ENCODE measurements at places on chromosomes 1 and 21.

- no peaks in the 10 kb centered on the region for H3K27me3 ChIP-seq
- DNase-seq: no peak
- no peaks in the 10 kb centered on the region for H3K4me1 ChIP-seq
- no peak overlapping the region for H3K4me3 ChIP-seq
- H3K36me3 ChIP-seq: no peaks in the 10 kb centered on the region
Measured at GRCh38 chr1:193111641-193112090, 6.5 kb upstream of the GLRX2 start.

- no peak overlapping the region for H3K4me3 ChIP-seq
- no peak for DNase-seq
- no peaks in the 10 kb centered on the region for H3K27me3 ChIP-seq
- H3K4me1 ChIP-seq: no peaks in the 10 kb centered on the region
Measured at GRCh38 chr1:24161270-24161669, 18.3 kb upstream of the IL22RA1 start.

- H3K36me3 ChIP-seq: peaks cover 4% of the 10 kb centered on the region
- DNase-seq: no peak
- H3K27ac ChIP-seq: no peak overlapping the region
Measured at GRCh38 chr1:109901141-109901523, 9.5 kb upstream of the CSF1 start.

GRCh38 chr1:83125456-83125855 lies 873.5 kb downstream of the TTLL7 start:
- no peaks in the 10 kb centered on the region for H3K4me1 ChIP-seq
- H3K4me3 ChIP-seq: no peak overlapping the region
- no peak overlapping the region for H3K27ac ChIP-seq
- DNase-seq: no peak
- no peaks in the 10 kb centered on the region for H3K27me3 ChIP-seq
- no peaks in the 10 kb centered on the region for H3K36me3 ChIP-seq

DNA sequence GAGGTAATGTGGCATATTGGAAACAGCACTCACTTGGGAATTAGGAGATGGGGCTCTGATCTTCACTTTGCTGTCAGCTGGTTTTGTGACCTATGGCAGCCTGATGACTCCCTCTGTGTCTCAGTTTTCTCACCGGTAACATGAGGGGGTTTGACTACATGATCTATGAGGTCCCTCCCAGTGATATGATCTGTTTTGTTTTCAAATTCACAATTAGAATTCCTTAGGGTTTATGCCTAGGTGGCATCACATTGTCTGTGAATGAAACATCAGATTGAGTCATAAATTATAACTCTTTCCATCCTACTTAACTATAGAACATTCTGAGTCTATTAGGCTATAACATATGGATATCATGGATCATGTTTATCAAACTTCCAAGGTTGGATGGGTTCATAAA lies 386.6 kb downstream of the PTBP2 start:
- no peak overlapping the region for H3K4me3 ChIP-seq
- H3K27ac ChIP-seq: no peak overlapping the region
- H3K4me1 ChIP-seq: no peaks in the 10 kb centered on the region
- no peaks in the 10 kb centered on the region for H3K27me3 ChIP-seq
- peaks cover 6% of the 10 kb centered on the region for H3K36me3 ChIP-seq
- no peak for DNase-seq

DNA sequence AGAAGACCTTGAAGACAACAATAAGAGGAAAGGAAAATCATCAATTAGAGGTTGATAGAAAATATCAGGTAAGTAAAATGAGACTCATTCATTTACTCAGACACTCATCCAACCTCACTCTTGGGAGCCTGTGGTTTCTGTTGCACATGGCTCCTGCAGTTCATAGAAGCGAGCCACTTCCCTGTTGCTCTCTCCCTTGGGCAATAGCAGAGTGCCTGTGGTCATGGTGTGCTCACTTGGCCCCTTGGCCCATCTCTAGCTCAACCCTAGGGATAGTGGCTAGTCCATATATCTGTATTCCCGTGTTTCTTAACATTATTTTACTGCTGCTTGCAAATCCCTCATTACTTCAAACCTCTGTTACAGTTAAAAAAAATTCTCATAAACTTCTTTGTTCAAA lies 368.6 kb downstream of the PTPRC start:
- H3K27ac ChIP-seq: no peak overlapping the region
- H3K36me3 ChIP-seq: no peaks in the 10 kb centered on the region
- H3K4me3 ChIP-seq: no peak overlapping the region

DNA sequence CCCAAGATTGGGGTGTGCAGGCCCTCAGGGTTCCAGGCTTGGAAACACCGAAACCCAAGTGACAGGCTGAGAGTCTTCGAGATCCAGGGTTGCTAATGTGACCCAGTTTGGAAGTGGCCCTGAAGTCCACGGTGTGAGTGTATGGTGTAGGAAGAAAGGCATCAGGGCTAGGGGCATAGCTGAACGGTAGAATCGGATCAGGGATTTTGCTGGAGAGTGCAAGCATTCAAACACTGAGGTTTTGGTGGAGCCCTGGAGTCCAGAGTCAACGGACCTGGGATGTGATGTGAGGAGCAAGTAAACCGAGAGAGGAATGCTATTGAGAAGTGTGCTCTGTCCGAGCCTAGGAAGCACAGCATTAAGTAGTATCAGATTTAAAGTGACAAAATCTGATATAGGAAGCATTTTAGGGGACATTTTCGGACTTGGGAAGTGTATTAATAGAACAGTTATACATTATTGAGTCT lies 958 bp downstream of the NFYC start:
- H3K4me1 ChIP-seq: peaks cover 57% of the 10 kb centered on the region
- no peak for DNase-seq
- H3K27ac ChIP-seq: peak overlapping the region; percentile 93
- peaks cover 17% of the 10 kb centered on the region for H3K36me3 ChIP-seq
- peak overlapping the region; percentile 87 for H3K4me3 ChIP-seq

- no peak for DNase-seq
- no peak overlapping the region for H3K4me3 ChIP-seq
- no peaks in the 10 kb centered on the region for H3K27me3 ChIP-seq
- H3K4me1 ChIP-seq: peaks cover 10% of the 10 kb centered on the region
- no peaks in the 10 kb centered on the region for H3K36me3 ChIP-seq
Measured at GRCh38 chr1:101389547-101389929, 152.7 kb downstream of the S1PR1 start.

GRCh38 chr1:240663169-240663879 lies 51.4 kb upstream of the GREM2 start:
- no peak for DNase-seq
- no peak overlapping the region for H3K4me3 ChIP-seq
- no peaks in the 10 kb centered on the region for H3K36me3 ChIP-seq
- H3K27me3 ChIP-seq: no peaks in the 10 kb centered on the region
